ENCODE measurements at places on chromosomes 2 and 18.

DNA sequence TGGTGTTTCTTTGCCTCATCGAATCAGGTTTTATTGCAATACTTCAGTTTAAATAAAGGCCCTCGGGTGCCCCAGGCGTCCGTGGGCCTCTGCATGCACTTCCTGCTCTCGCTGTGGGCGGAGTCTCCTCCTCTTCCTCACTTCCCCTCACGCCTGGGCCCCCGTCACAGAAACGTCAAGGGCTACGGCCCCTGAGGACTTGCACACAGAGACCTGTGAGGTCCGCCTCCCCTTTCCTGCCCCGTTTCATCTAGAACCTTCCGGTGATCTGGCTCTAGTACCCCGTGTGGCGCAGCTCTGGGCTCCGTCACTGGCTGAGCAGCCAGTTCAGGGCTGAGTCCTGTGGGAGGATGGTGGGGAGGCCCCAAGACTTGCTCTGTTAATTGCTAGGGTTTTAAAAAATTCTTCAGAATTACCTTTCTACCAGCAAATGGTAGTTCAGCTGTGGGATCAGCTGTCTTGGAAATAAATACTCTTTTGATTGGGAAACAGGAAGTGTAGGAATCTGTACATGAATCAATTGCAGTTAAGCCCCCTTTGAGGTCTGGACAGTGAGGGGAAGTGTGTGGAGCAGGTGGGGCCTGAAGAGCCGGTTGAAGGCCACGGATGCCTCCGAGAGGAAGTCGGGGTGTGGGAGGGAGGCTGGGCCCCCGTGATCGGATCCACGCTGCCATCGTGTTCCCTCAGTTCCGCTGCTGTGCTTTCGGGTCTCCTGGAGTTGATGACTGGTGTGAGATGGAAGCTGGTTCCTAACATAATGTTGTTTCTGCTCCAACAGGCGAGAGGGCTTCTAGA, 10.2 kb downstream of the NFATC1 start:
- DNase-seq, result no peak

DNA sequence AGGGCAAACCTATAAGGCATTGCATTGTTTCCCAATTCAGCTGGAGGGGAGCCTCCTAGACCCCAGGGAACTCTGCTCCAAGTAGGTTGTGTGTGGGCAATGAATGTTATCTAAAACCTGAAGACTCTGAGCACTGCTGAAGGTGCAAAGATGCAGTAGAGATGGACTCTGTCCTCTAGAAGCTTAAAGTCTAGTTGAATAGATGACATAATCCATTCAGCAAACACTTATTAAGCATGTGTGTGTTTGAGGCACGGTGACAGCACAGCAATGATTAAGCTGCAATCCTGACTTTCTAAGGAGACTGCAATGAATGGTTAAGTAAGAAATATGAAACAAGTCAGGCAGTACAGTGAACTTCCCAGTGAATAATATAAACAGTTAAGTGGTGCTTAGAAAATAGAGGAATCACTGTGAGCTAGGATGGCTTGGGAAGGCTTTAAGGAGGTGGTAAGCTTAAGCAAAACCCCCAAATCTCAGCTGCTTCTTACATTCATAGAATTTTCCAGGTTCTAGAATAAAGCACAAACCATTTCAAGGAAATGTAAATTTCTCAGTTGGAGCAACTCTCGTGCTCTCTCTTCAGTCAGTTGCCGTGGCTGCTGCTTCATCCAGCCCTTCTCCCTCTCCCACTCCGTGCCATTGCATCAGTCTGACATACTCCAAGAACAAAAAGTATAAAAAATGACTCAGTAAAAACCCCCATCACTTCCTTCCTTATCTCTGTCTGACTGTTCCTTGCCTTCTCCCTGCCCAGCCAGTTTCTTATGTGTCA, 19.1 kb downstream of the MXD1 start:
- DNase-seq, result no peak

GRCh38 chr2:233142355-233142897, 82.3 kb downstream of the INPP5D start:
- DNase-seq, result no peak

- DNase-seq, result no peak
Measured at GRCh38 chr2:216536734-216537210, 38.1 kb downstream of the RPL37A start.

DNA sequence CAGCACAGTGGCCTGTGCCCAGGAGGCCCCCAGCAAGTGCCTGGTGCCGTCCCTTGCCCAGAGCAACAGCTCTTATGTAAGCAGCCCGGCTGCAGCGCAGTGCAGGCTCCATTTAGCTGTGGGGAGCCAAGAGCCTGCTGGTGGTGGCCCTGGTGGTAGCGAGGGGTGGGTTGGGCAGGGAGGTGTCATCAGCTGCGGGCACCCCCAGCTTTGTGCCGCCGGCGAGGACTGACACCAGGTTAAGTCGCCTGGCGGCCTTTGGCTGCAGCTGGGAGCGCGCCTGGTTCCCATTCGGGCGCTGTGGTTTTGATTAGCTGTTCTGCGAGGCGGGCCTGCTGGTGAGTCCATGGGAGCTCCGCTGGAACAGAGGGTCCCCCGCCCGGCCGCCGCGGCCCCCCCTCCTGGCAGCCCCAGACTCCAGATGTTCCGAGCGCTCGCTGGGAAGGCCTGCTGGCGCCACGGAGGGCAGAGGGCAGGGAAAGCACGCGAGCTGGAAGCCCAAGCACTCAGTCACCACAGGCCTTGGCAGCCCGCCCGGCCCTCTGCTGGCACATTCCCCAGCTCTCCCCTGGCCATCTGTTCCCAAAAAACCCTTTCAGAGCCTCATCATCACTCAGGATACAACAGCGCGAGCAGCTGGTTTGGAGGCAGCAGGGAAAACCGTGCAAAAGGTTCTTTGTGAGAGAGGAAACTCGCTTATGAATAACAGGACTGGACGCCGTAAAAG, 18.4 kb downstream of the ATOH8 start:
- no peak for DNase-seq
